H9 (cell line): ENCODE measurements at places on chromosomes 7 and 10. TPM values are rescaled to one million over a fixed set of nuclear protein-coding genes. Genes with fewer than 3 reads are reported as not detected.

- DNase-seq, result no peak
- no peak overlapping the region for H3K4me3 ChIP-seq
- no peaks in the 10 kb centered on the region for H3K27me3 ChIP-seq
- no peaks in the 10 kb centered on the region for H3K36me3 ChIP-seq
- no peaks in the 10 kb centered on the region for H3K4me1 ChIP-seq
Measured at GRCh38 chr7:113968713-113969112, 49.9 kb upstream of the PPP1R3A start.

GAD2 gene
- 2.0 and 2.3 TPM in 2 replicates for total RNA-seq

DNA sequence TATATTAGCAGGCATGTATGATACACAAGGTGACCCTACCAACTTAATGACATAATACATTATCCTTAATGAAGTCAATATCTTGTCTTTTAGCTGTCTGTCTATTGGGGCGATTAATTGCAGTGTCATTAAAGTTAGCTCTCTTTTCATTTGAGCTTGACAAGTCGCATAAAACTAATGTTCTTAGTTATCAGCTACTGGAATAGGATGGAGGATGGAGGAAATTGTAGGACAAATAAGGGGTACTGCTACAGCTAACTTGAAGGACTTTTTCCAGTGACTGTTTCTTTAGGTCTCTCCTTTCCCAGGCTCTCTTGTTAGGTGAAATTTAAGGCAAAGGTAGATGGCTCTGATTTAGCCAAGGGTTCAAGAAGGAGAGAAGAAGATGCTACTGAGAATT lies 506.4 kb downstream of the LRMDA start:
- no peaks in the 10 kb centered on the region for H3K36me3 ChIP-seq
- H3K27ac ChIP-seq, result no peak overlapping the region
- no peaks in the 10 kb centered on the region for H3K27me3 ChIP-seq
- no peak for DNase-seq

DNA sequence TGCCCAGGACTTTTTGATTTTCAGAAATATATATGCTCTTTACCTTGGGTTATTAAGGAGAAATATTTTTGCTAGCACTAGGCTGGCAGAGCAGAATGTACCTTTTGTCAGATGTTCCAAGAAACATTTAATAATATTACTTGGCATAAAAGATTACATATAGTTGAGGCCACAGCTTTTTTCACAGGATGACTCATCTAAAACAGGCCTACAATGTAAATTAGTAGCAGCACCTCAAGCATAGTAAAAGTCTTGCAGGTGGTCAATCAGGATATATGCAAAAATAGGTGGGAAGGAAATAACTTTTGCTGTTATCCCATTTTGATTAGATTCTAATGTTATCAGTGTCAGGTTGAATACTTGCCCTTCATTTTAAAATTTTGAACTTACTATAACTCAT lies 14.9 kb upstream of the ITGB1 start:
- peaks cover 3% of the 10 kb centered on the region; the same call in 1 of the 2 replicates for H3K4me1 ChIP-seq
- DNase-seq, result no peak
- no peaks in the 10 kb centered on the region for H3K36me3 ChIP-seq
- no peaks in the 10 kb centered on the region for H3K27me3 ChIP-seq

DNA sequence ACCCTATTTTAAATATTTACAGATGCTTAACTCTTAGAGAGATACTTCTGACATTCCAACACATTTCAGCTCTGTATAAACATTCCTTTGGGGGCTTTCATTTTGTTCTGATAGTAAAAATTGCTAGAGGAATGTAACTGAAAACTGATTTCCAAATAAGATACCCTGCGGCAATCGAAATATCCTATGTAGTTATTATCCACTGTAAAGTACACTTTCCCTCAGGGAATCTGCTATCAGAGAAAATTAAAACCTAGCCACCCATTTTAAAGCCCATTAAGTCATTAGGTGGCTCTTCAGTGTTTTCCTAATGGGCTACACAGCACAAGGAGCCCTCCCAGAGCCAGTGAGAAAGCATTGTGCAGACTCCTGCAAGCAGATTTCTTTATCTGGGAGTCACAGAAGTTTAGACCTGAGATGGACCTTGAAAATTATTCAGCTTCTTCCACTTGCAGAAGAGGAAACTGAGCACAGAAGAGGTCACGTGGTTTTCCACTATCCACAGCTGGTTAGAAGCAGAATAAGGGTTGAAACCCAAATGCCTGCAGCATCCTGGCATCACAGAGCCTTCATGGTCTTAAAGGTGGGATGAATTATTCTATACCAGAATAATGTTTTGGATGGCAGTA lies 12.6 kb upstream of the CPVL start:
- peaks cover 4% of the 10 kb centered on the region; the same call in 1 of the 2 replicates for H3K36me3 ChIP-seq
- H3K4me1 ChIP-seq, result no peaks in the 10 kb centered on the region
- H3K27ac ChIP-seq, result no peak overlapping the region
- DNase-seq, result no peak
- H3K27me3 ChIP-seq, result no peaks in the 10 kb centered on the region

NME8 gene
- total RNA-seq, result 0.33 TPM in 1 of 2 replicates, not detected in the other

- no peak overlapping the region for H3K27ac ChIP-seq
- H3K36me3 ChIP-seq, result no peaks in the 10 kb centered on the region
- H3K27me3 ChIP-seq, result no peaks in the 10 kb centered on the region
- no peaks in the 10 kb centered on the region for H3K4me1 ChIP-seq
- DNase-seq, result peak; percentile 48
Measured at GRCh38 chr10:16612115-16612980, 90.7 kb upstream of the C1QL3 start.

CCDC172 gene
- total RNA-seq, result 1.3 and 1.8 TPM in 2 replicates

NUTM2B gene
- total RNA-seq, result 0.07 and 0.46 TPM in 2 replicates

DNA sequence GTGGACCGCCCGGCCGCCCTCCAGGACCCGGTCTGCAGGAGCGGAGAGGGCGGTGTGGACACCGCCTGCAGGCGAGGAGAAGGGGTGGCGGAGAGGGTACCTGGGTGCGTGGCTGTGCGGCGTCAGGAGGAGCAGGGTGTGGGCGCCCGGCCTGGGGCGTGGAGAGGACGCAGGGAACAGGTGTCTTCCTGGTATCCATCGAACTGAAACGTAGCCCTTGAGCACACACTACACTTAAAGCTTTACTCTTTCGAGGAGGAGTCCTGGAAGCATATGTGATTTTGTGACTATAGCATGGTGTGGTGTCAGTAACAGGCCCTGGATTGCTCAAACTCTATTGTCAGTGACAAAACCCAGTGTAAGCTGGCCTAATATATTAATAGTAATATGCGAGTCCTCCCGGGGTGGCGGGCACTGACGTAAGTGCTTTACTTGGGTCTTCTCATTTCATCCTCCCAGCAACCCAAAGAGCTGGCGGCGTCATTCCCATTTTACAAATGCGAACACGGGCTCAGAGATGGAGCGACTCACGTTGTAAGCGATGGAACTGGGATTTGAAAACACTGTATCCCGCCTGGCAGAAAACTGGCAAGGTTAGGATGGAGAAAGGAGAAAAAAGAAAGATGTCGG lies 508 bp upstream of the TECPR1 start:
- no peaks in the 10 kb centered on the region for H3K4me1 ChIP-seq
- DNase-seq, result no peak
- no peaks in the 10 kb centered on the region for H3K36me3 ChIP-seq
- no peaks in the 10 kb centered on the region for H3K27me3 ChIP-seq

- no peak overlapping the region for H3K27ac ChIP-seq
- peaks cover 5% of the 10 kb centered on the region for H3K36me3 ChIP-seq
- no peaks in the 10 kb centered on the region for H3K27me3 ChIP-seq
- DNase-seq, result no peak
- no peaks in the 10 kb centered on the region for H3K4me1 ChIP-seq
- no peak overlapping the region for H3K4me3 ChIP-seq
Measured at GRCh38 chr7:123220396-123220795, 20.6 kb upstream of the SLC13A1 start.

LIPF gene
- total RNA-seq, result not detected in 2 replicates

BNIP3 gene
- 57.1 and 58.0 TPM in 2 replicates for total RNA-seq

GRCh38 chr10:70714951-70715350 lies 42.6 kb downstream of the ADAMTS14 start:
- H3K27ac ChIP-seq, result no peak overlapping the region
- H3K4me1 ChIP-seq, result no peaks in the 10 kb centered on the region
- no peak overlapping the region for H3K4me3 ChIP-seq

DNA sequence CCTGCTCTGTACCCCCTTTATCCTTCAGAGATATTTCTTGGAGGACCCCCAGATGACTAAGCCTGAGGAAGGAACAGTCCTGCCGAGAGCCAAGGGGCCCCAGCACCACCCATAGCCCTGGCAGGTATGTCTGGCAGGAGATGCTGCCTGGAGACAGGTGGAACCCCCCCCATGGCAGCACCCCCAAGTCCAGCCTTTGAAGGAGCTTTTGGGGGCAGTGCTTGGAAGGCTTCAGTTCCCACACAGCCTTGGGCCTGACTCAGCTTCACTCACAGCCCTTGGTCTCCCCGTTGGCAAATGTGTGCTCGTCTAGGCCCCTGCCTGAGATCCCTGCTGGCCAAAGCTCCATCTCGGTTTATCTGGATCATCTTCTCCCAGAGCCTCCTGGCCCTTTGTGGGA lies 23.0 kb upstream of the PCBD1 start:
- no peak overlapping the region for H3K27ac ChIP-seq
- H3K27me3 ChIP-seq, result no peaks in the 10 kb centered on the region
- DNase-seq, result no peak
- no peak overlapping the region; the same call in 2 of the 3 replicates for H3K4me3 ChIP-seq

DNA sequence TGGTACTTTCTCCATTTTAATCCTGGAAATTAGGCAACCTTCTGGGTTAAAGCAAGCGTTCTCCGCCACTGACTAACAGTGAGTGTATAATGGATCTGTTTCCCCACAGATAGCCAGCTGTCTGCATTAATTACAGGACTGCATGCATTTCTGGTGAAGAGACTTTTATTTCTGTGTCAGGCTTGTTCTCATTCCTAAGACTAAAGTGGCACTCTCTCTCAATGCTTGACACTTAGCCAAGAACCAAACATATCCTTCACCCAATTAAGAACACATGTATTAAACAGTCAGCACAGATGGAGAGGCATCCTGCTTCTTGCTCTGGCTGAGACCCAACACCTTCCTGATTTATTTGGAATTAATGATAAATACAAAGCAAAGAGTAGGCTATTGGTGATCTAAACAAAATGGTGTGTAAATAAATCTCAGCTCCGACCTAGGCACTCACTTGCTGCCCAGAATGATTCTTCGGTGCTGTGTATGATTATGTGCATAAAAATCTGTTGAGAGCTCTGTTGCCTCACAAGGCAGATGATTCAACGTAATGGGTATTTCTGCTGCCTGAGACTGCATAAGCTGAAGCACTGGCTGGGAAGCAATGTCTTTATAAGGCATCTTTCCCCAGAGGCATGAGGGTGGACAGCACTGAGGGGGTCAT lies 16.8 kb downstream of the CALU start:
- DNase-seq, result no peak
- no peaks in the 10 kb centered on the region for H3K4me1 ChIP-seq
- H3K27me3 ChIP-seq, result no peaks in the 10 kb centered on the region
- no peak overlapping the region for H3K4me3 ChIP-seq
- no peak overlapping the region for H3K27ac ChIP-seq
